NCI-H2081 treated with DMSO at 0.1 percent for 48 hours (cell line): ENCODE measurements at places on chromosomes 7 and 10.

- no peak for DNase-seq
Observed at GRCh38 chr7:8585591-8585990, 152.2 kb downstream of the NXPH1 start.

- DNase-seq = no peak
Observed at GRCh38 chr10:35927990-35928488, 285.9 kb upstream of the FZD8 start.

DNA sequence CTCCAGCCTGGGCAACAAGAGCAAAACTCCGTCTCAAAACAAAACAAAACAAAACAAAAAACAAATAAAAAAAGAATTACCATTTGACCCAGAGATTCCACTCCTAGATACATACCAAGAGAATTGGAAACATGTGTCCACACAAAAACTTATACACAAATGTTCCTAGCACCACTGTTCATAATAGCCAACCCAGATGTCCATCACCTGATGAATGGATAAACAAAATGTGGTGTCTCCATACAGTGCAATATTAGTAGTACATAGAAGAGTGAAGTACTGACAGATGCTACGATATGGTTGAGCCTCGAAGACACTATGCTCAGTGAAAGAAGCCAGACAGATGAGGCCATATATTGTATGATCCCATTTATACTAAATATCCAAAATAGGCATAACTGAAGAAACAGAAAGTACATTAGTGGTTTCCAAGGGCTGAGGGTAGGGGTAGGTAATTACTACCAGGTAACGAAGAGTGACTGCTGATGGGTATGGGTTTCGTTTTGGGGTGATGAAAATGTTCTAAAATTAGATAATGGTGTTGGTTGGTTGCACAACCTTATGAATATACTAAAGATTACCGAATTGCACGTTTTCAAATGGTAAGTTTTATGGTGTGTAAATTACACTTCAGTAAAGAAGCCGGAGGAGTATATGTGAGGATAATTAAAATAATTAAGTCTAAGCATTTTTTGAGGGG lies 20.0 kb downstream of the MYO1G start:
- no peak for DNase-seq

DNA sequence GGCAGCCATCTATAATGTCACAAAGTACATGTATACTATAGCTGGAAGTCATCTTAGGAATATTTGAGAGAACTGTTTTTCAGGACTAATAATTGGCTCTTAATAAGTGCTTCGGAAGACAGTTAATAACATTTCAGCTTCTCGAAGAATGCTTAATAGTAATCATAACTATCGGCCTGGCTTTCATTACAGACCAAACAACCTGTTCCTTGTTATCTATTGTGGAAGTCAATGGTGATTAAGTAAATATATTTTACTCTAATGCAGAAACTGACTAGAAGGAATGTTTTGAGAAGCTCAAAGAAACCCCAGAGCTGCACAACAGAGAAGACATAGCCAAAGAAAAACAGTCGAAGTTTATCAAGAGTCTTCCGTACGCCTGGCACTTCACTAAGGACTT lies 106.8 kb upstream of the FAM133B start:
- DNase-seq = no peak

GRCh38 chr10:22429981-22430421 lies 84.7 kb downstream of the SPAG6 start:
- no peak for DNase-seq

GRCh38 chr7:121160150-121161008 lies 168.4 kb upstream of the WNT16 start:
- DNase-seq = no peak

DNA sequence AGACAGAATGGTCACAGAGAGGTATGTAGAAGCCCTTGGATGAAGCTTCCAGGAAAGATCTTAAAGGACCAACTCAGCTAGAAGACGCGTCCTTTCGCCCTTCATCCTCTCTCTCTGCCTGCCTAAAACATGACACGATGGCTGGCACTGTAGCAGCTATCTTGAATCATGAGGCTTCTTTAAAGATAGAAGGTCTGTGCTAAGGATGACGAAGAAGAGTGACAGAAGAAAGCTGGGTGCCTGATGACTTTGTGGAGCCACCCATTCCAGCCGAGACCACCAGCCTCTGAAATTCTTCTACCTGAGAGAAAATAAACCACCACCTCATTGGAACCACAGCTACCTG lies 25.5 kb downstream of the WDR86 start:
- DNase-seq = no peak

DNA sequence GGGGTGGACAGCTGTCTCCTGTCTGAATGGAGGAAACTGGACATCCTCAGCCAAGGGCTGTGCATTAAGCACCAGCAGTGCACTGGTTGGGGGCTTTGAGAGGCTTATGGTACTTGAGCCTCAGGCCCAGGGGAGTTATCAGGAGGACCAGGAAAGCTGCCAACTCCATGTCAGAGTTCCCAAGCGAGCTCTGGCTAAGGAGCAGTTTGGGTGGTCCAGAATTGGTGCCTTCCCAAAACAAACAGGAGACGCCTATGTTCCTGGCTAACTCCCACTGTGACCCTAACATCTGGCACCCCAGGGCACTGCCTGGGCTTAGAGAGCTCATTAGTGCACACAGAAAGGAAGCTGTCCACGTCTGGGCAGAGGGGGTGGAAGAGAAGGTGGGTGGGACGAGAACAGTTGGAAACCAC lies 408.6 kb upstream of the NPVF start:
- no peak for DNase-seq

DNA sequence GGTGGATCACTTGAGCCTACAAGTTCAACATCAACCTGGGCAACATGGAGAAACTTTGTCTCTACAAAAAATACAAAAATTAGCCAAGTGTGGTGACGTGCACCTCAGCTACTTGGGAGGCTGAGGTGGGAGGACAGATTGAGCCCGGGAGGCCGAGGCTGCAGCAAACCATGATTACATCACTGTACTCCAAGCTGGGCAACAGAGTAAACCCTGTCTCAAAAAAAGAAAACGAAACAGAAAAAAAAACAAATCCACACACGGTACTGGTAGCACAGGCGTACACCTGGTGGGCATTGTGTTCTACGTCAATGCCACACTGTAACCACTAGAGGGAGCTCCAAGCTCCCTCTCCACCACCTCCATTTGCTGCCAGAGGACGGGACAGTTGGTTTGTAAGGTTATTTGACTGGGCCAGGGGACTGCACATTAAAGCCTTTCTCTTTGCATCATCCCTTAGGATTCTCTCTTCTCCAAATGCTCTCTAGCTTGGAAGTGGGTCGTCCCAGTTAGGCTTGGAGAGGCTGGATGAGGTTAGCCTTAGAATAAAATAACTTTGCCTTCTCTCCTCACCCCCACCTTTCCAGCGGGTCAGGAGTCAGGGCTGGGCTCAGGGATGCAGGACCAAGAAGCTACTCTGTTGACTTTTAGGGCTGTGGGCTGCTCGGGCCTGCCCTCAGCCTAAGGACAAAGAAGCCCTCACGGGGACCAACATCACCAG lies 130.8 kb downstream of the SORBS1 start:
- no peak for DNase-seq

- DNase-seq = no peak
Observed at GRCh38 chr10:86251426-86251825, 115.2 kb downstream of the GRID1 start.

DNA sequence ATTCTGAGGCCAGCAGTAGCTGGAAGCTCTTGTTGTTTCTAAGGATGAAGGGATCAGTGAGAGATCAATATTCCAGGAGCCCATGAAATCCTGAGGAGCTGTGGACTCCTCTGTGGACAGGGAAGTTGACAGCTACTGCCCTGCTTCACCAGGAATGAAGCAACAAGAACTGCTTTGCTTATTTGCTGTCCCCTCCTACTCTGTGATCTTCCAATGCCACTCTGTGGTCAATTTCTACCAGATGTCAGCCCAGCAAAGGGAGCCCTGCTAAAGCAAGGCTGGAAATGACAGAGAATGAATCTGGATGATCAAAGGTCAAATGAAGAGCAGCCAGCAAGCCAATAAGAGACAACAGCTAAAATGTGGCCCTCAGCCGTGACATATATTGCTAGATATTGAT lies 227.5 kb upstream of the CHRM2 start:
- DNase-seq = no peak
